ENCODE measurements at places on chromosomes 16 and 17.
A peak's percentile ranks its signal among the peaks of the same experiment; 100 is the strongest.

- DNase-seq, result no peak
These were observed 3.9 kb downstream of the PRSS21 start for GRCh38 chr16:2820836-2821486.

DNA sequence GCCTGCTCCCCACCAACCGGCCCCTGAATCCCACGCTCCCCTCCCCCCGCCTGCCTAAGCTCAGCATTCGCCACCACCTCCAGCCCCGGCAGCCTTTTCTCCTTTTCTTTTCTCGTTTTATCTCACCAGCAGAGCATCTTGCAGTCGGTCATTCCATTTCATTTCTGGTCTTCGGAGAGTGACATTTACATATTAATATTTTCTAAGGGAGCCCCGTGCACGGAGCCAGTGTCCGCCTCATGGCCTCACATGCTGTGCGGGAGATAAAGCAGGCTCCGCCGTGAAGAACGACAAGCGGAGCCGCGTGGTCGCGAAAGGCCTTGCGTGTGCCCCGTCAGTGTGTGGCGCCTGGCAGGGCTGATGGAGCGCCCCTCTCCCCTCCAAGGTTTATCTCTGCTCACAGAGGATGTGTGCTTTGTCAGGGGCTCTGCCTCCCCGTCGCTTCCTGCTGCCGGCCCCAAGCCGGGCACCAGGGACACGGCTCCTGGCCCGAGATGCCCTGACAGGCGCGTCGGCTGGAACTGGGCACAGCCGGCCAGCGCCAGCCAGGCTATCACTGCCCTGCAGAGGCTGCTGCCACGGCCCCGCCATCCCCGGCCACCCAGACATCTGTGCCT, 95.5 kb upstream of the GSE1 start:
- no peak for DNase-seq

DNA sequence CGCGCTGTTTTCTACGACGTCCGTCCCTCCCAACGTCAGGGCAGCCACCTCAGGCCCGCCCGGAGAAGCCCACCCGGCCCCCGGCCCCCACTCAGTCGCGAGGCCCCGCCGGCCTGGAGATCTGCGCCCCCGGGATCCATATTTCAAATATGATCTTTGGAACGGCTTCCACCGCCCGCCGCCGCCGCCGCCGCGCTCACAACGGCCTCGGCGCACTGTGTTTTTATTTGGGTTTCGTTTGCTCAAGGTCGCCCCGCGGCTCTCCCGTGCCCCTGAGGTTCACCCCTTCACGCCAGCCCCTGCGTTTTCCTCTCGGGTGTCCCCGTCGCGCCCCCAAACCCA, 4.2 kb upstream of the CBX4 start:
- DNase-seq, result no peak

DNA sequence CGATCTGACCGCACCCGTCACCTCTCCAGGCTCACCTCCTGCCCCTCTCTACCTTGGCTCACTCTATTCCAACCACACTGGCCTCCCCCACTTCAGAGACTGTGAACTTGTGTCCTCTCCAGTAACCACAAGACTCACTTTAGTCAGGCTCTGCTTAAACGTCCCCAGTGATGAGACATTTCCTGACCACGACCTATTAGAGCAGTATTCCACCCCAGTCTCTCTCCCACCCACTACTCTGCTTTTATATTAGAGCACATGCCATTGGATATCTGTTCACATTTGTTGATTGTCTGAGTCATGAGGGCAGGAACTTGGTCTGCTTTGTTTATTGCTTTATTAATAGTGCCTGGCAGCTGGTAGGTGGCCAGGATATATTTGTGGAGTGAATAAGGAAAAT, 20.1 kb downstream of the COX11 start:
- no peak for DNase-seq

GRCh38 chr16:26762594-26762993, 304.1 kb upstream of the C16orf82 start:
- DNase-seq, result no peak

DNA sequence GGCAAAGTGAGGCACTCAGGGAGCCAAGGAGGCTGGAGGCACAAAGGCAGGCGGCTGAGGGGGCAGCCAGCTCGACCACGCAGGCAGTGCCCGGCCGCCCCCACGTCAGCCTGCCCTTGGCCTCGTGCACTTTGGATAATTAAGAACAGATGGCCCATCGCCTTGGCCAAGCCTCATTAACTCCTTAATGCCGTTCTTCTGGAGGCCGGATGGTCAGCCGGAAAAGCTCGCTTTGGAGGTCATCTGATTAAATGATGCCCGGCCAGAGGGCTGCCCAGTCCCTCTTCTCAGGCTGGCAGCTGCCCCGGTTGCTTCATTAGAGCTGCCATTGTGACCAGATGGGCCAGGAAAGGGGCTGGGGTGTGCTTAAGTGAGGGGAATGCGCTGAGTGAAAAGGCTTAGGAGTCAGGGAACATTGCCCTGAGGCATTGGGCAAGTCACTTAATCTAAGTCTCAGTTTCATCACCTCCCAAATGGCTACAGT, 364.0 kb downstream of the NPIPA8 start:
- DNase-seq, result no peak

GRCh38 chr16:58459344-58460218, 40.4 kb upstream of the NDRG4 start:
- DNase-seq, result no peak

DNA sequence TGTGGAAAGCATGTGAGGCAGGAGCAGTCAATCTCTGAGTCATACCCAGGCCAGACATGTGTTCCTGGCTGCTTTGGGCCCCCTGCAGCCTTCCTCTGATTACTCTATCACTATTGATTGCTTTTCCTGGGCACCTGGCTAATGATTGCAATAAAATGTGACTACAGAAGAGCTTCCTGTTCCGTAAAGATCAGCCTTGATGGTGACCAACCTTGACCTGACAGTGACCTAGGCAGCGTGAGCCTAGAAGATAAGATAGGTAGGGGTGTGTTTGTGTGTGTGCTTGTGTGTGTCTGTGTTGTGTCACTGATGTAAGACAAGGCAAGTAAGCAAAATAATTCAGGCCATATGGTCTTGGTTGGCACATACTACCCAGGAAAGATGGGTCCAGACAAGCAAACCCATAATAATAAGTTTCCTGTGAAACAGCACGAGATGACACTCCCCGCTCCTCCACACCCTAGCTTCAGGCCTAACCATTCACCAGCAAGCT, 367.7 kb upstream of the CDH11 start:
- DNase-seq, result no peak

DNA sequence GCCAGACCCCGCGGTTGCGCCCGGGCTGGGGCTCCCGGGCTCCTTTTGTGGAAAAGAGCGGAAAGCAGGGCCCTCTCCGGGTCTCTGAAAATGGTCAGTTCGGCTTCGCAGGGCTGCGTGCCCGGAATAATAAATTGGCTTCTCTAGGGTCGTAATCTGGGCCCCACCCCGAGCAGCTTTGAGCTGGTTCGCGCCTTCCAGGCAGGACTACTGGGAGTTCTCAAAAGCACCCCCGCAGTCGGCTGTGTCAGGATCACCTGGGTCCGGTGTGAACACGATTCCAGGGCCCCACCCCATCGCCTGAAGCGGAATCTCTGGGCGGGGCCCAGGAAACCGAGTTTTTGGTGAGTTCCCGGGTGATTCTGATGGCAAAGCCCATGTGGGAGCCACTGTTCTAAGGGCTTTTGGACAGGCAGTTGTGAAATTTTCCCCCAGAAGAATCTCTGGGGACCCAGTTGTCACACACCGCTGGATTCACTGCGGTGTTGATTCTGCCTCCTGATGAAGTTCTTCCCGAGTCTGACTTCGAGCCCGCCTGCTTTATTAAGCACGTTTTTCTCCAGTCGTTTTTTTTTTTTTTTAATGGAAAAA, 77.0 kb downstream of the MRC2 start:
- DNase-seq, result peak; percentile 17

DNA sequence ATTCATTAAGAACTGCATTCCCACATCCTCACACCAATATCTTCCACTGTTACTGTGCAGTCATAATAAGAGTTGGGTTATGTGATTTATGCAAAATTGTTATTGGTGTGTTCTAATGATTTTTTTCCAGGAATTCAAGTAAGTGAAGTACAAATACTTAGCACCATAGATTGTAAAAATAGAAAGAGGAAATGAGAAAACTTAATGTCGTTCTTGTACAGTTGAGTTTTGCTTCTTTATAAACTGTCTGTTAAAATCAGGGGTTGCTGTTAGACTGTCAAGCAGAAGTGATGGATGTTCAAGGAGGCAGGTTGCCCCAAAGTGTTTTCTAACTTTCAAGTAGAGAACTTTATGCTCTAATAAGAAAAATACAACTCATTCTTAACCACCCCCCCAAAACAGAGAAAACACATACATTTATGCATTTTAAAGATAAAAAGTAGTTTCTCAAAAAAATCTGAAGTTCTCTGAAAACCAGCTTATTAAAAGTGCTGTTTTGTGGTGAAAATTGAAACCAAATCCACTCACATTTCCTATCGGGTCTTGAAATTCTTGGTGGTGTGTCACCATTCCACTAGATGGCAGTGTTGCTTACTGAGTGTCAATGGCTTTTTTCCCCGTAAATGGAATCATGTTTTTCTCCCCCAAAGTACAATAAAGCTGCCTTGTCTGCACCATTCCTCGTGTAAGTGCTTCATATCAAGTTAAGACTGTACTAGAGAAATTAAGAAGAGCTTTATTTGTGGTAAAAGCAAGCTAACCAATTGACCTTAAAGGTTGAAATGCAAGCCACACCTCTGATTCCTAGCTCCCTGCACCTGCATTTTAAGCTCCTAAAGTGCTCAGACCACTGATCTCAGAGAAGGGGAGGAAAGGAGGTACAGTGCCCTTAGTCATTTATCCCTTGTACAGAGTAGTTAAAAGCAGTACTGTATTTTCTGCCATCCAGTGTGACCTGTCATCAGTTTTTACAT, 4.7 kb upstream of the IGSF6 start:
- DNase-seq, result peak; percentile 80

- DNase-seq, result no peak
These were observed 22.6 kb downstream of the MAP3K3 start for GRCh38 chr17:63644846-63645245.

DNA sequence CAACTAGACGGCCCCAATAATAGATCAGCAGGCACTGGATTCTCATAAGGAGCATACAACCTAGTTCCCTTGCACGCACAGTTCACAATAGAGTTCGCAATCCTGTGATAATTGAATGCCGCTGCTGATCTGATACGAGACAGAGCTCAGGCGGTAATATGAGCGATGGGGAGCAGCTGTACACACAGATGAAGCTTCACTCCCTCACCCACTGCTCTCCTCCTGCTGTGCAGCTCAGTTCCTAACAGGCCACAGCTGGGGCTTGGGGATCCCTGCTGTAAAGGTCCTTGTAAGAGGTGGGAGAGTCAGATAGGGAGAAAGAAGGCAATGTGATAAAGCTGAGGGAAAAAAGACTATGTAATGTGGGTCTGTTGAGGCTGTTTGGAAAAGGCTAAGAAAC, 577.5 kb downstream of the RBFOX1 start:
- DNase-seq, result no peak

DNA sequence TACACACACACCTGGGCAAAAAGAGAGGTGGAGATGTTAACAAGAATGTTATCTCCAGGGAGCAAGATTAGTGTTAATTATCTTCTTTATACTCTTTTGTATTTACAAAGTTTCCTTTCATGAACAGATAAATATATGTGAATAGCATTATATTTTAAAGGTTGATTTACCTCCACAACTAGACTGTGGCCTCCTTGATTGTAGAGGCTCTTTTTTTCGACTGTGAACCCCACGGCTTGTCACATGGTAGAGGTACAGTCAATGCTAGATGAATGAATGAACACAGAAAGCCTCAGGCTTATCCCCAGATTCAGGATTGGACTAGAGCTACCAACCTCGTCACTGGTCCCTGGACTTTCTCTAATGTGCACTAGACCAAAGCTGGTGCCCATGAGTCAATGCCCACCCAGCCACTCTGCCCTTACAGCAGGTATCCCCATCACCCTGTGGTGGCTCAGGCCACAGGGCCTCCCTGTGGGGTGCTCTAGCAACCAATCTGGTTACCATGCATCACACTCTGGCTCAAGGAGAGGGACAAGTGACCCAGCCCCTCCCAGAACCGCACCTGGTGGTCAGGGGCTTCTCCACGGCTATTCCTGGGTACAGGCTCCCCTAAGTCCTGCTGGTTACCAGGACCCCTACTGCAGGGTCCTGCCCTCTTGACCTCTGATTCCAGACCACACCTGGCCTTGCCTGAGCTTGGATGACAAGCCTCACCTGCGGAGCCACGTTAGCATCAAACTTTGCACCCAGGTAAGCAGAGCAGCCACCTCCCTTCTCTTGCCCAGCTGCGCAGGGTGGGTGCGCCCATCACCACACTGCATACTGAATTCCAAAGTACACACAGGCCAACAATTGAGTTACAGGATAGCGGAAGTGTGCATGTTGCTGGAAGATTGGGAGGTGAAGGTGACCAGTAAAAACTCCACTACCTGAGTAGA, 101.0 kb downstream of the CDYL2 start:
- DNase-seq, result no peak

DNA sequence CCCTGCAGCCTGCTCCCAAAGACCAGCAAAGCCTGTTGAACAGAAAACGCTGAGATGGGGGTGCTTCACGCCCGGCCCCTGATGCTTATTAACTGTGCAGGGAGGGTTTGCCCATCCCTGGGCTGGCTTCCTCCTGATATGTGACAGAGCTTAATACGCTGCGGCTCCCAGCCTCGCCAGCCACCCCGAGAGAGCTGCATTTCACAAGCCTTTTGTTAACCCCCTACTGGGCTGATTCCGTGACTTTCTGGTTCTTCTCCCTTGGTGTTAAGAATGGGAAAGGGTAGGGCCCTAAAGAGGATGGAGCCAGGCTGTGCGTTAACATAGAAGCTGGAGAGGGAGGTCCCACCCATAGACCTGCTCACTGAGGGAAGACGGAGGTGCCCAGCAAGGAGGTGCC, 211.8 kb downstream of the ENGASE start:
- DNase-seq, result no peak

DNA sequence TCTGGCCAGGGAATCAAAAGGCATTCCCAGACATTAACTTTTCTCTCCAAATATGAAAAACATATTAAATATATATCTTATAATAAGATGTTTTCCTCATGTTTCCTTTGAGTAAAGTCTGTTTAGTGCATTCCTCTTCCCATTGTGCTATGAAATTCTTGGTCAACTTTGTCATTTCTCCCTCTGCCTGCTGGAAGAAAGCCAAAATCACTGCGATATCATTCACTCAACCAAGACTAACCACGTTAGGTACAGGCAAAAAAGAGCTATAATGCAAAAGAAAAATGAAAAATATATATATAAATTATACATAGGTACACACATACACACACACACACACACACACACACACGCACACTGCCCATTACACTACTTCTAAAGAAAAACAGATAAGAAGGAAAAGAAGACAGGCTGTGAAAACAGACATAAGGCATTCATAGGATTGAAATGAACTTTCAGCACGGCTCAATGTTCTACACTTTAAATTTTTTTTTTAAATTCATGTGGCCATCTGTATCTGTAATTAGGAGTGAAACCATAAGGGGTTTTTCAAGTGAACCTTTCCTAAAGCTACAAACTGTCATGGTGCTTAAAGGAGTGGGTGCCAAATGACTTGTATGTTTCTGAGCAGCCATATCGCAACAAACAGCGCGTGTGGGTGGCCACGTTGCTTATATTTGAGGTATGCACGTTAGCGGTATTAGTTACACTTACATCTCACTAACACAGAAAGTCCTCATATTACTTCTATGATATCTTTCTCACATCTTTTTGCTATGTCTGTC, 71.6 kb upstream of the PSMD7 start:
- no peak for DNase-seq

Data from NAMALWA (cell line).